Glomerular endothelial cell (primary cell): ENCODE measurements at places on chromosomes 2 and 18. TPM values are rescaled to one million over a fixed set of nuclear protein-coding genes. Genes with fewer than 3 reads are reported as not detected.

LINC00305 gene
- total RNA-seq, result 2.6 TPM in 1 of 2 replicates, not detected in the other

IL36A gene
- total RNA-seq, result not detected in 2 replicates

ZNG1B gene
- total RNA-seq, result 24.1 and 25.6 TPM in 2 replicates

G6PC2 gene
- total RNA-seq, result not detected in 2 replicates

DSG1 gene
- 0.15 TPM in 1 of 2 replicates, not detected in the other for total RNA-seq

MRPL19 gene
- total RNA-seq, result 33.0 and 42.4 TPM in 2 replicates

CLIP4 gene
- total RNA-seq, result 17.5 and 19.0 TPM in 2 replicates

FZD7 gene
- total RNA-seq, result 9.2 and 10.5 TPM in 2 replicates

LIPG gene
- total RNA-seq, result 123 and 185 TPM in 2 replicates

FSHR gene
- total RNA-seq, result not detected in 2 replicates

COLEC12 gene
- 13.2 and 31.7 TPM in 2 replicates for total RNA-seq

CCBE1 gene
- total RNA-seq, result 9.0 and 9.5 TPM in 2 replicates

TEKT4 gene
- not detected in 2 replicates for total RNA-seq

IL1RL1 gene
- 5.8 and 20.5 TPM in 2 replicates for total RNA-seq

VWC2L gene
- not detected in 2 replicates for total RNA-seq

MOGAT1 gene
- total RNA-seq, result not detected in 2 replicates

KIF3C gene
- total RNA-seq, result 30.7 and 43.6 TPM in 2 replicates

APLF gene
- 2.4 and 3.3 TPM in 2 replicates for total RNA-seq

RGPD3 gene
- 0.05 and 0.29 TPM in 2 replicates for total RNA-seq

KRTCAP3 gene
- total RNA-seq, result not detected in 2 replicates

TSPYL6 gene
- total RNA-seq, result 0.06 TPM in 1 of 2 replicates, not detected in the other

NOSTRIN gene
- total RNA-seq, result 20.1 and 21.3 TPM in 2 replicates

LYG1 gene
- total RNA-seq, result 1.2 TPM in 1 of 2 replicates, not detected in the other

REG3G gene
- not detected in 2 replicates for total RNA-seq

SERPINB13 gene
- not detected in 2 replicates for total RNA-seq

DLGAP1 gene
- total RNA-seq, result 1.6 and 2.0 TPM in 2 replicates

SEPTIN2 gene
- 433 and 458 TPM in 2 replicates for total RNA-seq

PIK3C3 gene
- 28.9 and 51.1 TPM in 2 replicates for total RNA-seq

IL1A gene
- 3.9 and 4.5 TPM in 2 replicates for total RNA-seq

DNAH7 gene
- 0.12 TPM in 1 of 2 replicates, not detected in the other for total RNA-seq

EML6 gene
- total RNA-seq, result 0.24 and 0.41 TPM in 2 replicates

HOXD12 gene
- total RNA-seq, result not detected in 2 replicates

RBM44 gene
- total RNA-seq, result 0.05 and 0.18 TPM in 2 replicates

PKDCC gene
- total RNA-seq, result 4.0 and 8.5 TPM in 2 replicates

CABYR gene
- 3.0 and 6.0 TPM in 2 replicates for total RNA-seq

ATOH8 gene
- 3.4 and 4.4 TPM in 2 replicates for total RNA-seq

ABCB11 gene
- total RNA-seq, result 0.18 TPM in 1 of 2 replicates, not detected in the other

PER2 gene
- total RNA-seq, result 1.5 and 3.7 TPM in 2 replicates

AGXT gene
- total RNA-seq, result not detected in 2 replicates

SCRN3 gene
- total RNA-seq, result 16.6 and 17.6 TPM in 2 replicates

TCF23 gene
- not detected in 2 replicates for total RNA-seq

SP110 gene
- total RNA-seq, result 20.5 and 25.7 TPM in 2 replicates

KCNJ3 gene
- total RNA-seq, result not detected in 2 replicates

NOP58 gene
- total RNA-seq, result 31.4 and 65.0 TPM in 2 replicates

MCM6 gene
- 8.3 and 22.5 TPM in 2 replicates for total RNA-seq

YES1 gene
- total RNA-seq, result 175 and 180 TPM in 2 replicates

IL36G gene
- total RNA-seq, result not detected in 2 replicates

KCNG2 gene
- total RNA-seq, result not detected in 2 replicates

FAM228A gene
- total RNA-seq, result not detected in 2 replicates

HRH4 gene
- total RNA-seq, result not detected in 2 replicates

SRSF7 gene
- total RNA-seq, result 86.9 and 97.4 TPM in 2 replicates

ANKRD30B gene
- 0.70 TPM in 1 of 2 replicates, not detected in the other for total RNA-seq

DPYSL5 gene
- not detected in 2 replicates for total RNA-seq

ANKRD30BL gene
- not detected in 2 replicates for total RNA-seq

SLC4A5 gene
- 0.10 and 0.18 TPM in 2 replicates for total RNA-seq

EPHA4 gene
- total RNA-seq, result 6.5 and 22.2 TPM in 2 replicates
